ENCODE measurements at places on chromosomes 12 and 14.

- no peak for DNase-seq
These were observed 58.6 kb downstream of the PDE3A start for GRCh38 chr12:20426957-20427356.

DNA sequence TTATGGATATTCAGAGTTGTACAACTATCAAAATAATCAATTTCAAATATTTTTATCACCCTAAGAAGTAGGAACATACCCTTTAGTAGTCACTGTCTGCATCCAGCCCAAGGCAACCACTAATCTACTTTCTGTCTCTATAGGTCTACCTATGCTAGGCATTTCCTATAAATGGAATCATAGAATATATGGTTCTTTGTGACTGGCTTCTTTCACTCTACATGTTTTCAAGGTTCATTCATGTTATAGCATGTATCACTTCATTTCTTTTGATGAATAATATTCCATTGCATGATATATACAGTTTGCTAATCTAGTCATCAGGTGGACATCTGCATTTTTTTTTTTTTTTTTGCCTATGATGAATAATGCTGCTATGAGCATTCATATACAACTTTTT lies 112.4 kb downstream of the PPP1R12A start:
- DNase-seq: no peak

GRCh38 chr14:82740547-82740946 lies 1206.9 kb upstream of the SEL1L start:
- no peak for DNase-seq

DNA sequence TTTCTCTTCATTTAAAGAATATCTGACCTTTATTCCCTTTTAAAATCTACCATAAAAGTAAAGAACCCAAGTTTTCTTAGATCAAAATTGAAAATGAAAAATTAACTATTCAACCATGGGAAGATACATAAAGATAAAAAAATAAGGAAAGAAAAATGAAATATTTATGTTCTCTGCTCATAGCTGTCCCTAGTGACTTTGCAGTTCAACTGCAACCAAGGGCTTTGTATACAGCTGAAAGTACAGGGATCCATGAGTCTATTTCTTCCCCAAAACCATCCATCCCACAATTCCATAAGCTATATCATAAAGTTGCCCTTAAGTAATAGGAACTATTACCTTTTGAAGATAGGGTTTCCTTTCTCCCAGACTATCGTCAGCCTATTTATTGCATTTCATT lies 113.1 kb downstream of the ITPR2 start:
- no peak for DNase-seq

DNA sequence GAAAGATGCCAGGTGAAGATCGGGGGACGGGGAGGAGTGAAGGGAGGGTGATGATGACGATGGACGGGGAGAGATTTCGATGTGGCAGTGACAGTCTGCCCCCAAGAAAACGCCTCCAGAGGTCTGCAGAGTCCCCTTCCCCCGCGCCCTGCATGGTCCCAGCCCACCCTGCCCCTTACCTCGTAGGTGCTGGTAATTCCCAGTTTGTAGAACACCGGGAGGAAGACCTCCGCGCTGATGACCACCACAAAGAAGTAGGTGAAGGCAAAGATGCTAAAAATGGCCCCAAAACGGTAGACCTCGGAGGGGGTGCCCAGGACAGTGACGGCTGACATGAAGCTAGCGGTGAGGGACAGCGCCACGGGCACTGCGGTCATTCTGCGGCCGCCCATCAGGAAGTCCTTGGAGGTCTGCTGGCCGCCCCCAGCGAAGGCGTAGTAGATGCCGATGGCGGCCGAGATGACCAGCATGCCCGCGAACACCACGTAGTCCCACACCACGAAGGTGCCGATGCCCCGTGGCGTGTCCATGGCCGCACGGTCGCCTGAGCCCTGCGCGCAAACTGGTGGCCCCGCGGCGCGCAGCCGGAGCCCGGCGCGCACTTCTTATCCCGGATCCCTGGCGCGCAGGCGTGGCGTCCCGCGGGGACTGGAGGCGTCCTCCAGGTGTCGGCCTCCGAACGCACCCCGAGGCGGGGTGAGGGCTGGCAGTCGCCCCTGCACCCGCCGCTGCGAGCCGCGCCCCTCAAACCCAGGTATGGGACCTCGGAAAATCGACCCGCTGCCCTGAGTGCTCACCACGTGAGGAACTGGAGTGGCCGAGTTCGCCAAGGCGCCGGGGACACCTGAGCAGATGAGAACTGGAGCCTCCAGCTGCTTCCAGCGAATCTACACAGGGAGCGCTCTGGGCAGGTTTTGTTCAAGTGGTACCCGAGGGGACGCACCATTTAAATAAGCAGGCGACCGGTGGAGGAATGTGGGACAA lies at the start of gene SLC5A8:
Gene SLC5A8, minus strand, starts transcription at position 920 of the 984 bp plus-strand sequence. Its CDS starts 390 bp downstream, at position 530.
- DNase-seq: no peak

DNA sequence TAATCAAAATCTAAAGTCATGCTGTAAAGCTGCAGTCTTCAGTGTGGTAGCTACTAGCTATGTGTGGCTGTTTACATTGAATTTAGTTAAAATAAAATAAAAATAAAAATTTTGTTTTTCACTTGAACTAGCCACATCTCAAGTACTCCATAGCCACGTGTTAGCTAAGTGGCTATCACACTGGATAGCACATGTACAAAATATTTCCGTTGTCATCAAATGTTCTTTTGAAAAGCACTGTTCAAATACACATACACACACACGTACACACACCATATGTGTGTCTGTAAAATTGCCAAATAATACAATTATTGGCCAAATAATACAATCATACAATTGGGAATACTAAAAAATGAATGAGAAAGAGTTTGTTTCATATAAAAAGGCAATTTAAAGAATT lies 778.2 kb upstream of the FLRT2 start:
- no peak for DNase-seq

DNA sequence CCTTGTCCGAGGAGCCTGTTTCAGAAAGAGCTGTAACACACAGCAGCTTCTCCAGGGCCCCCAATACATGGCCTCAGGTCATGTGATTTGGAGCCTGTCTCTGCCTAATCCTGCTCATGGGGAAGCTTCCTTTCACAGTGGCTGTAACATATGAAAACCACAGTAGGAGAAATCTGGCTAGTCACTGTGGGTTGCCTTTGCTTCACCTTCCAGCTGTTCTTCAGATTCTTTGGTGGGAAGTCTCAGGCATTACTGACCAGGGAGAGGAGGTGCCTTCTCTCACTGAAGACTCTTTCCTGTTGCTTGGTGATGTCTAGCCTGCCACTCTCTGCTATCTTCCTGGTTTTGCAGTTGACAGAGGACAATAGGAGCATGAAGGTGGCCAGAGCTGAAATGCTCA lies 350.6 kb downstream of the DPF3 start:
- DNase-seq: no peak

GRCh38 chr12:2163177-2163941 lies 110.6 kb downstream of the CACNA1C start:
- no peak for DNase-seq

- DNase-seq: no peak
These were observed 14.1 kb upstream of the MAPKAPK5 start for GRCh38 chr12:111827907-111828306.

DNA sequence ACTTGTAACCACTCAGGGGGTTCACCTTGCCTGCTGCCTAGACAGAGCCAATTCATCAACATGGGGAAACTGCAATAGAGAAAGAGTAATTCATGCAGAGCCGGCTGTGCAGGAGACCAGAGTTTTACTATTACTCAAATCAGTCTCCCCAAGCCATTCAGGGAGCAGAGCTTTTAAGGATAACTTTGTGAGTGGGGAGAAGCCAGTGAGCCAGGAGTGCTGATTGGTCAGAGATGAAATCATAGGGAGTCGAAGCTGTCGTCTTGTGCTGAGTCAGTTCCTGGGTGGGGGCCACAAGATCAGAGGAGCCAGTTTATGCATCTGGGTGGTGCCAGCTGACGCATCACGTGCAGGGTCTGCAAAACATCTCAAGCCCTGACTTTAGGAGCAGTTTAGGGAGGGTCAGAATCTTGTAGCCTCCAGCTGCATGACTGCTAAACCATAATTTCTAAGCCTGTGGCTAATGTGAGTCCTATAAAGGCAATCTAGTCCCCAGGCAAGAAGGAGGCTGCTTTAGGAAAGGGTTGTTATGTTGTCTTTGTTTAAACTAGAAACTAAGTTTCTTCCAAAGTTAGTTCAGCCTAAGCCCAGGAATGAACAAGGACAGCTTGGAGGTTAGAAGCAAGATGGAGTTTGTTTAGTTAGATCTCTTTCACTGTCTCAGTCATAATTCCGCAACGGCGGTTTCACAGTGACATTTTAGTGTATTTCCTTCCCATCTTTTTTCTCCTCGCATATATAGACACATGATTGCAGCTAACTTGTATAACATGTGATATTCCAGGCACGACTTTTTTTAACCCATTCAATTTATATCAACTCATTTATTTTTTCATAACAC lies 68.9 kb upstream of the NCOR2 start:
- DNase-seq: no peak

- DNase-seq: no peak
These were observed 70.3 kb downstream of the COX16 start for GRCh38 chr14:70289138-70289537.

DNA sequence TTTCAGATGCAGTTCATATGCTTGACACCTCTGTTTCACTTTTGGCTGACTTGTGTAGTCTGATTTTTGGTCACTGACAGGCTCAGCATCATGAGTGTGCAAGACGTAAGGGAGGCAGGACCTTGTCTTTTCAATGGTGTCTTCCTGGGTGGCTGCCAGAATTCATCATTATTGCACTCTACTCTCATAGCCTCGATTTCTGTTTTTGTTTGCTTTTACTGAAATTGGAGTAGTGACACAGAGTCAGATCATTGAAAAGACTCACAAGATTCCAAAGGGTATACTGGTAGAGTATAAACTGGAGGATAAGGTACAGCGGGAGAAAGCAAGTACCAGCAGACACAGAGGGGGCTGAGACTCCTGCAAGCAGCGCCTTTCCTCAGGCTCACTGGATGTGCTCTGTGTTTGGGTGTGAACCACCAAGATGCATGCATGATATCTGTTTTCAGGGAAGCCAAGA lies 126.3 kb upstream of the FGD4 start:
- DNase-seq: no peak

- DNase-seq: no peak
These were observed 6.3 kb upstream of the CDKL1 start for GRCh38 chr14:50402965-50403364.

DNA sequence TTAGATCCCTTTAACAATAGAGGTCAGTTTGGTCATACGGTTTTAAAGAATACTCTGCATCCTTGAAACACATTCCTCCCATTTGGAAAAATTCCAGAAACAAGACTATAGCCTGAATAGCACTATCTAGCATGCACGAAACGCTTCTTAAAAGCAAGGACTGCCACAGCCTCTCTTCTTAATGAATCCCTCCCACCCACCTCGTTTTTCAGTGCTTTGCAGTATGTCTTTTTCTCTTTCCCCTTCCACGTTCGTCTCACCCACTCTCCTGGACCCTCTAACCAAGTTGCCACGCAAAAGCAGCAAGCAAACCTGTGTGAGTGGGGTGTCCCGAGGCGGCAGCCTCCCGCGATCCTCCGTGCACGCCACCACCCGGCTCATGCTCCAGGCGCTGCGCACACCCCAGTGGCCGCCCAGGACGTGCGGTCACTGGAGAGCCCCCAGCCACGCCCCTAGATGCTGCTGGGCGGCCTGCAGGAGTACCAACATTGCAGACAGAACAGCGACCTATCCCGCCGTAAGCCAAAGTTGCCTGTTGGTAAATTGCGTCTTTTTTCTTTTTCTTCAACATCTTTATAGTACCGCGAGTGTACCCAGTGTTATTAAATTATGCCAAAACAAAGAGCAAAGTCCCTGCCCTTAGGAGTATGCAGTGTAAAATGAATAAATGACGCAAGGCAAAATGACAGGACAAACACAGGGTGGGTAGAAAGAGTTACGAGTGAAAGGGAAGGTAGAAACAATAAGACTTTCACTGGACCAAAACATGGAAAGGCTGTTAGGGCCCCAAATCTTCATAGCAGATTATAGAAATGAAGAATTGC lies at the start of gene SLC38A4:
Gene SLC38A4, minus strand, starts transcription at position 407 of the 824 bp plus-strand sequence. CDS start 32,926 bp downstream, outside the sequence.
- DNase-seq: no peak

GRCh38 chr14:84961637-84962036 lies 568.3 kb upstream of the FLRT2 start:
- DNase-seq: no peak

- no peak for DNase-seq
These were observed 456.7 kb downstream of the SLC16A7 start for GRCh38 chr12:60052483-60052882.
